ENCODE measurements at places on chromosomes 16 and 17.

- DNase-seq, result peak; percentile 29
These were observed 221.5 kb downstream of the IRF8 start for GRCh38 chr16:86120201-86121192.

- DNase-seq, result peak; percentile 26
These were observed 164.8 kb downstream of the SNX29 start for GRCh38 chr16:12141073-12141951.

- peak; percentile 53 for DNase-seq
These were observed 740 bp downstream of the NFATC2IP start for GRCh38 chr16:28951410-28951943.

- DNase-seq, result no peak
These were observed 13.1 kb upstream of the CYB5B start for GRCh38 chr16:69411064-69411985.

DNA sequence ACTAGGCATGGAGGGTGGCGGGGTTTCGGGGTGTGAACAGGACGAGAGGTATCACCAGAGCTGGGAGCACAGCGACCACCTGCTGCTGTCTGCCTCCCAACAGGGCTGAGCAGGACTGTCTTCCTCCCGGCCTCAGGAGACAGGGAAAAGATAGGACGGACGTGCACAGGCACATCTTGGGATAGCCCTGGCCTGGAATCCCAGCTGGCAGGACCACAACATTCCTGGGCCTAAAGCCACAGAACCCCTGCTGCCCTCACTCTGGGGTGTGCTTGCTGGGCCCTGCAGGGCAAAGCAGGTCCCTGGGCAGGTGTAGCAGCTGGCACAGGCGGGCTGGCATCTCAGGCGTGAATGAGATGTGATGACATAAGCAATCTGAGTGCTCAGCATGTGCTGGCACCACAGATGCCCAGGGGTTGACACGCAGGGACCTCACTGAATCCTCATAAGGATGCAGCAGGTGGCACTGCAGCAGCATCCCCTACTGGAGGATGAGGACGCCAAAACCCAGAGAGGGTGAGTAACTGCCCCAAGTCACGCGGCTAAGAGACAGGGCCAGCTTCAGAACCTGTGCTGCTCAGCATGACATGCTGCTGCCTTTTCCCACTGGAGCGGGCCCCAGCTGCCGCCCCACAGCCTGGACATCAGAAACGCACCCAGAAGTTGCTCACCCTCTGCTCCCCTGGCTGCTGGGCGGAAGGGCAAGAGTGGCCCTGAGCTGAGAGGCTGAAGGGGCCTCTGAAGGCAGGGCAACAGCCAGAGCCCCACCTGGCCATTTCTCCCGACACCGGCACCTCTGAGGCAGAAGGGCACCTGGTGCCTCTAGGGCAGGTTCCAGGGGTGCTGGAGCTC lies 7.1 kb downstream of the CORO7 start:
- DNase-seq, result peak; percentile 35

DNA sequence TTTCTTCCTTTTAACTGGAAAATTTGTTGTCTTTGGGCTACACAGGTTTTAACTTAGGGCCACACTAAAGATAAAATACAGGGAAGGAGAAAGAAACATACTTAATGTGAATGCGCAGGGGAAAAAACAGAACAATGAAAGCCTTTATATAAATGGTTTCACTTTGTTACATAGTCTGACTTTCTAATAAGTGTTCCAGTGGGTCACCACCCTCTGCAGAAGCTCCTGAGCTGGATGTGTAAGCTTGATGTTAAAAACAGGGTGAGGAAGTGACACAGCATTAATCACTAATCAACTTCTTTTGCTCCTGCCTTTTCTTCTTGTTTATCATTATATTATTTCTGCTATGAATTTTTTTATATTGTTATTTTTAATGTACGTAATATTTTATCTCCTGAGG lies 445.6 kb upstream of the CA10 start:
- no peak for DNase-seq

Data from GM23248 (cell line).